ENCODE measurements at places on chromosomes 3 and 15.

DNA sequence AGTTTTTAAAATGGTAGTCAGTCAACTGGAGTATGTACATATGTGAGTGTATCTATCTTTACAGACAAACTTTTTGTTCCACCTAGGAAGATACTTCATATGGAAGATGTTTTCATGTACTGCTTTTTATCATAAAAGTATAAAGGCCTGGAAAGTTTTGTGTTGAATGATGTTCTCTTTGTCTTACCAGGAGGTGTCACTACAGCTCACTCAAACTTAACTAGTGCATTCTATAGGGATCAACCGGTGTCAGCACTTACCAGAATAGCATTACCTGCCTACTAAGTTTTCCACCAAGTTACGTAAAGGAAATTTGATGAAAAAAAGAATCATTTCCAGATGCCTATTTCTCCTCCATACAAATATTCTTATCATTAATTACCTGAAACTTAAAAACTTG is 522.6 kb upstream of the SEMA6D start:
- no peak for DNase-seq

GRCh38 chr15:85624291-85624801 is 170.4 kb downstream of the KLHL25 start:
- no peak for DNase-seq

DNA sequence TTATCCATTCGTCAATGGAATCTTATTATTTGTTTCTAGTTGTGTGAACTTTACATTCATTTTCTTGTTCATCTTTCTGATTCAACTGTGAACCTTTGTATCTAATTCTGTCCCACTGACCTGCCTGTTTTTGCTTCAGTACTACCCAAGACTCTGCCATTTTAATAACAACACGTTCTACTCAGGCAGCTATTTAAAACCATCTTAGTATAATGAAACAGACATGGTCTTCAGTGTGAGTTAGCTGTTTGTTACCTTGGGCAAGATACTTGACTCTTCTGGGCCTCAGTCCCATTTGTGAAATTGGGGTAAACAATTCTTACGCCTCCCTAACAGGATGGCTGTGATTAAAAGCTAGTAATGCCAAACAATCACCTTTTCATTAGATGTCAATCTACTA is 1.6 kb downstream of the BTBD1 start:
- DNase-seq = no peak

- DNase-seq = no peak
Observed at GRCh38 chr3:149270180-149270579, 48.6 kb upstream of the CP start.

GRCh38 chr3:103381296-103382079 is 946.7 kb downstream of the ZPLD1 start:
- no peak for DNase-seq

DNA sequence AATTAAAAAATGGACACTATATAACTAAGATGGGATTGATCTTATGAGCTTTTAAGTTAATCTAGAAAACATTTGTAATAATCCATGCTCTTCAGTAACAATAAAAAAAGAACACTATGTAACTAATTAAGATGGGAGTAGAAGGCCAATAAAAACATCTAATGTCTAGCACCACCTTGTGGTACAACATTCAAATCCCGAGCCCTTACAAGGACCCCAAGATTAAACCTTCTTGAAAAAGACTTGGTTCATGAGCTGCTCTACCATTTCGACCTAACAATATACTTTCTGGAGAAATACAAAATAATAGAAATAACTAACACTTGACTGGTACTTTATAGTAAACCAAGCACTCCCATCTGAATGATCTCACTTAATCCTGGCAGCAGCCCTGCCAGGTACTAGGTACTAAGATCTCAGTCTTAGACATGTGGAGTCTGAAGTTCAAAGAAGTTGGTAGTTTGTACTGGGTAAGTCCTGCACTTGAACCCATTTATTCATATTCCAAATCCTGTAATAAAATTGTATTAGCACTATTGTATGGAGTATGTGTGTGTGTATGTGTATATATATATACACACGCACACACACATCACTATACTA is 21.8 kb downstream of the METTL6 start:
- no peak for DNase-seq

DNA sequence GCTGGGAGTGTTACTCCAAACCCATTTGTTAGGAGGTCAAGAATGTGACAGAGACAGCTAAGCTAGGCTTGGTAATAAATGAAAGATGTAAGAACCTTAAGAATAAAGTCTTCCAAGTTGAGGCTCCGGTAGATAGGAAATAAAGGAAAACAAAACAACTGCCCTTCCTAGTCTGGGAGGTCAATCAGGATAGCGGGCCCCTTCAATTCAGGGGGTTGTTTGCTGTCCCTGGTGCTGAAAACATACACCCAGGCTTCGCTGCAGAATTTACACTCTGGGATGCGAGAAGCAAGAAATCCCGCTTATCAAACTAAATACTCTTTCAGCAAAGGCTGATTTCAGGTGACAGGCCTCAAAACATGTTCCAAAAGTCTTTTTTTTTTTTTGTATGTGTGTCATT is 393.4 kb downstream of the NTRK3 start:
- no peak for DNase-seq

DNA sequence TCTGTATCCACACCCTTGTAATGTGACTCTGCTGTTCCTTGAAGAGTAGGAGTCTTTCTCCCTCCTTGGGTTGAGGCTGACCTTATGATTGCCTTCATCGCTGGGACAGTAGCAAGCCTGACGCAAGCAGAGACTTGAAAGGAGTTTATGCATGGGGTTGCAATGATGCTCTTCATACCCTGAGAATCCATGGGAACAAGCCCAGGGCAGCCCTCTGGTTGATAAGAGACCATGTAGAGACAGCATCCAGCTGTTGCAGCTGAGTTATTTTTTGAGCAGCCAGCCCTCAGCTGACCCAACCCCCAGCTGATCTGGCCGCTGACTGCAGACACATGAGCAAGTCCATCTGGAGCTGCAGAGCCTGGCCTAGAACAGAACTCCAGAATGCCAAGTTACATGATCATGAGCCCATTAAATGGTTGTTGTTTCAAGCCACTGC is 60.6 kb upstream of the ARNT2 start:
- DNase-seq = peak; percentile 87

GRCh38 chr15:27454281-27455075 is 483.5 kb downstream of the GABRG3 start:
- no peak for DNase-seq

- no peak for DNase-seq
Observed at GRCh38 chr15:72178976-72179585, 18.5 kb downstream of the GRAMD2A start.

DNA sequence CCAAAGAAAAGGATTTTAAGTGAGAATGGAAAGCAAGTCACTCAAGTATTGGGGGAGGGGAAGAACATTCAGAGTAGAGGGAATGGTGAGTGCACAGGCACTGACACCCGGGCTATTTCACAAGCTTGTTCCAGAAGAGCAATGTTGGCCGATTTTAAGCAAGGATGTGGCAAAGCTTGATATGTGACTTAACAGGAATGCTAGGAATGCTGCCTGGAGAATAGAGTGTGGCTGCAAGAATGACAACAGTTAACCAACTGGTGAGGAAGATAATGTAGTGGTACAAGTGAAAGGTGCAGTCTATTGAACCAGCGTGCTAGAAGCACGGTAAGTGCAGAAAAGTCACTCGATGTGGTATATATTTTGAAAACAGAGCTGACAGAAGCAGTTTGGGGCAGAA is 6.2 kb upstream of the CCDC80 start:
- DNase-seq = no peak

GRCh38 chr15:94029495-94029894 is 201.9 kb upstream of the MCTP2 start:
- DNase-seq = no peak

DNA sequence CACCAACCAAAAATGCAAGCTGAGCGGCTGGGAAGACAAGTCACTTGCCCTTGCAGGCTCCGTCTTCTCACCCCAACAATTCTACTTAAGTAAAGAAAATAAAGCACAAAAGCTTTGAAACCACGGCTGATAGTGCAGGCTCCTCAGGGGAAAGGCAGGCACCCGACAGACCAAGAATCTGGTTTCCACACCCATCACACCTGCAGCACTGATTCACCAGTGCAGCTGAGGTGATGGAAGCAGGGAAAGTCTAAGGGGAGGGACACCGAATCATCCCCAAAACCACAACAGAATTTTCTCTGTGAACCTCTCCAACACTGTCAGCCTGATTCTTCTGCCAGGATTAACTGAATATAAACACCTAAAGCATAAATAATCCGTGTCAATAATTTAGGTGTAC is 62.0 kb upstream of the NSMCE3 start:
- DNase-seq = no peak

- DNase-seq = peak; percentile 30
Observed at GRCh38 chr3:13122081-13123012, 49.1 kb upstream of the IQSEC1 start.

GRCh38 chr3:51928438-51928837 is 13.3 kb downstream of the RRP9 start:
- DNase-seq = no peak

GRCh38 chr3:181690769-181691168 is 21.0 kb upstream of the SOX2 start:
- DNase-seq = no peak

- no peak for DNase-seq
Observed at GRCh38 chr3:188972310-188972709, 199.5 kb upstream of the TPRG1 start.

DNA sequence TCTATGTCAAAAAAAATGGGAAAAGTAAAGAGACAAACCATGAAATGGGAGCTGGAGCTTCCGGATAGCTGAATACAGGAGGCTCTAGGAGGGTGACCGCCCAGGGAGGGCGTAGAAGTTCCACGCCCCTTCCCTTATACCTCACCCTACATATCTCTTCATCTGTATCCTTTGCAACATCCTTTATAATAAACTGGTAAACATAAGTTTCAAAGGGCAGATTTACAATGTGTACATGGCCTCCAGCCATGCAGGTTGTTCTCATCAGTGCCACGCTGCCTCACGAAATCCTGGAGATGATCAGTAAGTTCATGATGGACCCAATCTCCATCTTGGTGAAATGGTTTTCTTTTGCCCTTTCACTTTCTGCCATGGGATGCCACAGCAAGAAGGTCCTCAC is 121.8 kb downstream of the OSBPL10 start:
- DNase-seq = no peak

GRCh38 chr15:36161771-36162212 is 417.6 kb upstream of the CDIN1 start:
- peak; percentile 35 for DNase-seq

DNA sequence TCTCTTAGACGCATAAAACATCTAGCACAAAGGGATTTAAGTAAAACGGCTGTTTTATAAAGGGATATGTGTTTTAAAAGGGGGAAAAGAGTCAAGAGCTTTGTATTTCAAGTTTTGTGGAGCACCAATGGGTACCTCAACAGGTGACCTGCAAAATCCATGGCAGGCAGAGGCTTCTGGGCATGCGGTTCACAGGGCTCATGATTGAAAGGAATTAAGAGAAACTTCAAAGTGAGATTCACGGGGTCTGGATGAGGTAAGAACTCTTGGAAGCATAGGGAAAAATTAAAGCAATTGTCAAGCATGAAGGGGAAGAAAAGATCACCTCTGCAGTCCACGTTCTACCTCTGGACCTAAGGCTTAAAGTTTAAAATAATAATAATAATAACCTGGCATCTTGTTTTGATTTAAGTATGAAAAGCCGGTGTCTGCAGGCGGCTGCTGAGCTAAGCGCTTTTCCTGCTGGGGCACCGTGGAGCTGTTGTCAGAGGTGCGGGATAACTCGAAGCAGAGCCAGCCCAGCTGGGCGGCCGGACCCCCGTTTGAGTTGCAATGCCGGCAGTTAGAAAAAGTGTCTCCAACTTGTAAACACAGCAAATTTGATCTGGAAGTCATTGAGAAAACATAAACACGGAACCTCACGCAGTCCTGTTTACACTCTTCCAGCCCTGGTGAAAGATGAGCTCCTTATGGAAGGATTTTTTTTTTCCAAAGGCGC is 40.5 kb downstream of the HES1 start:
- no peak for DNase-seq

DNA sequence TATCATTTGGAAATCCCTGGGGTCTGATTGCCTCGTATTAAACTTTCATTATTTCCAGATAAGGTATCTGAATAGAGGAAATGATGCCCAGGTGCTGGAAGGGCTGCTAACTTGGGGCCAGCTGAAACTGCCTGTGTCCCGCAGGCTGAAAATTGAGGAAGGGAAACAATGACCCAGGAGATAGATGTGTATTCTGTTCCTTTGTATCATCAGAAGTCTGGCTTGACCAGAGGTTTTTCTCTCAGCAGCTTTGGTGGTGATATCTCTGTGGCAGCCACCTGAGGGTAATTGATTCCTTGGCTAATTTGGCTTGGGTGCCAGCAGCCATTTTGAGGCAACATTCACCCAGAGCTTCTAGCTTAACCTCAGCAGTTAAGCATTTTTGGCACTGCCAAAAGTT is 90.0 kb upstream of the STT3B start:
- DNase-seq = no peak

GRCh38 chr3:35723480-35724097 is 84.3 kb downstream of the ARPP21 start:
- no peak for DNase-seq
